Upper lobe of right lung (tissue), 1 donor: ENCODE measurements at places on chromosomes 3 and 15. TPM values are rescaled to one million over a fixed set of nuclear protein-coding genes. Genes with fewer than 3 reads are reported as not detected.
A peak's percentile ranks its signal among the peaks of the same experiment; 100 is the strongest.

Gene PPP1R14D
- total RNA-seq, result 1.3 TPM

Gene OR5K2
- not detected for total RNA-seq

DNA sequence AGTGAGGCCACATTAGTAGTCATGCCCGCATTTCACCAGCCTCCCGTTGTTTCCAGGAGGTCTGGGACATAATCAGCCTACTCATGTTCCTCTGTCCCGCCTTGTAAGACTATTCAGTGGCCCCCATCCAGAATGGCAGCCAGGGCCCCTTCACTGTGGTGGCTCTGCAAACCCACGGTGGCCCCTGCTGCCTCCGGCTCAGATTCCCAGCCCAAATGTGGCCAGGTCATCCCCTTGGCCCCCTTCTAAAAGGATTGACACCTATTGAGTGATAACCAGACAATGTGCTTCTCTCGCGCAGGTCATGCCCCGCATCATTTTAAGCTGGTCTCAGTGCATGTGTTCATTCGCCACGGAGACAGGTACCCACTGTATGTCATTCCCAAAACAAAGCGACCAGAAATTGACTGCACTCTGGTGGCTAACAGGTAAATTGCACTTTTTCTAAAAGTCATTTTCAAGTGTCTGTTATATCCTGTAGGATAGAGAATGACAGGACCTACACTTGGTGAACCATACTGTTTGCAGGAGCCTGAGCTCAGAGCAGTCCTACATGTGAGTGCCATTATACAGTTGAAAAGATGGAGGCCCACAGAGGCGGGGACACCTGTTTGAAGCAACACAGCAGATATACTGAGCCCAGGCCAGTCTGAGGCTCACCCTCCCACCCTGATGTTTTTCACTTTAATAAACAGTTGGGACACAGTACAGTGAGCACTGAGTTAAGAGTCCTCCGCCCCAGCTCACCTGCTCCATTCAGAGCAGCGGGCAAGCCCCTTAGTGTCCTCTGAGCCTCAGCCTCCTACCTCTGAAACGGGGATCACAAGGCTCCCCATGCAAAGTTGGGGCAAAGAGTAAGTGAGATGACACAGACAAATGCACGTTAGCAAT, 47.7 kb downstream of the PXYLP1 start:
- no peaks in the 10 kb centered on the region for H3K27me3 ChIP-seq
- peaks cover 12% of the 10 kb centered on the region for H3K4me1 ChIP-seq
- no peaks in the 10 kb centered on the region for H3K36me3 ChIP-seq
- H3K4me3 ChIP-seq, result no peak overlapping the region

GRCh38 chr3:39313289-39313688, 16.2 kb upstream of the CCR8 start:
- no peak for DNase-seq
- H3K4me3 ChIP-seq, result no peak overlapping the region
- no peaks in the 10 kb centered on the region for H3K4me1 ChIP-seq
- no peaks in the 10 kb centered on the region for H3K27me3 ChIP-seq
- no peaks in the 10 kb centered on the region for H3K36me3 ChIP-seq

- H3K4me3 ChIP-seq, result no peak overlapping the region
- no peaks in the 10 kb centered on the region for H3K27me3 ChIP-seq
- peaks cover 22% of the 10 kb centered on the region for H3K4me1 ChIP-seq
- no peak overlapping the region for H3K27ac ChIP-seq
- no peaks in the 10 kb centered on the region for H3K36me3 ChIP-seq
Measured at GRCh38 chr15:92848852-92849598, 51.1 kb upstream of the CHD2 start.

DNA sequence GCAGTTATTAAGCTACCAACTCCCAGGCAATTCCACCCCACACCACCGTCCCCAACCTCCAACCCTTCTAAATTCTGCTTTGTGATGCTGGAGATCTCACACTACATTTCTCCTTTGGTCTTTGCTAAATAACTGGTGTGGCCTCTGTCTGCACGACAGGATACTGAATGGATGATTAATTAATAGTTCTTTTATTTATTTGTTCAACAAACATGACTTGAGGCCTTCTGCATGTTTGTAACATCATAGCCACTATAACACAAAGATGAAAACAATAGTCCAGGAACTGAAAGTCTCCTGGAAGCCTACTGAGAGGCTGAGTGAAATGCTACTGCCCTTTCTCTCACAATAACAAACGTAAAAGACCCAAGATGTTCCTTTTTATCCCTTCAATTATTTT, 609.5 kb upstream of the UBE2E2 start:
- no peak for DNase-seq
- no peaks in the 10 kb centered on the region for H3K36me3 ChIP-seq
- H3K4me3 ChIP-seq, result no peak overlapping the region
- H3K4me1 ChIP-seq, result no peaks in the 10 kb centered on the region

Gene CLASP2
- total RNA-seq, result 64.0 TPM

- H3K4me1 ChIP-seq, result peaks cover 22% of the 10 kb centered on the region
- peaks cover 47% of the 10 kb centered on the region for H3K27me3 ChIP-seq
- H3K4me3 ChIP-seq, result peak overlapping the region; percentile 61
- no peaks in the 10 kb centered on the region for H3K36me3 ChIP-seq
- DNase-seq, result no peak
- peak overlapping the region; percentile 71 for H3K27ac ChIP-seq
Measured at GRCh38 chr3:155742349-155742965, 2.4 kb downstream of the PLCH1 start.
